EL (cell line): ENCODE measurements at places on chromosomes 1 and 21.

GRCh38 chr1:152048416-152049009 is 11.7 kb upstream of the S100A11 start:
- no peak for DNase-seq

DNA sequence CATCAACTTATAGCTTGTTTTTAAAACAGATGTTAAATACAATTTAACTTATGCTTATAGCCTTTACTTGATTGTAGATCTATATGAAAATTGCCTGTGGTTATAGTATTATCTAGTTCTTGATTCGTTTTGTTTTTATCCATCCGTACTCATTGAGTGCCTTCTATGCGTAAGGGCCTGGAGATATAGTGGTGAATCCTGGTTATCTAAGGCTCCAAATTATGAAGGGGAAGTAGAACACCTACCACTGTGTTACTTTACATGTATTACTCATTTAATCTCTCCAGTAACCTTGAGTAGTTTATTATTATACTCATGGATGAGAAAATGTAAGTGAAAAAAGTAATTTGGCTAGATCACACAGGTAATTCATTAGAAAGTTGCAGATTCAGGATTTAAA is 121.8 kb downstream of the OSBPL9 start:
- DNase-seq = no peak

- no peak for DNase-seq
Observed at GRCh38 chr1:20431176-20431460, 54.9 kb downstream of the CAMK2N1 start.

DNA sequence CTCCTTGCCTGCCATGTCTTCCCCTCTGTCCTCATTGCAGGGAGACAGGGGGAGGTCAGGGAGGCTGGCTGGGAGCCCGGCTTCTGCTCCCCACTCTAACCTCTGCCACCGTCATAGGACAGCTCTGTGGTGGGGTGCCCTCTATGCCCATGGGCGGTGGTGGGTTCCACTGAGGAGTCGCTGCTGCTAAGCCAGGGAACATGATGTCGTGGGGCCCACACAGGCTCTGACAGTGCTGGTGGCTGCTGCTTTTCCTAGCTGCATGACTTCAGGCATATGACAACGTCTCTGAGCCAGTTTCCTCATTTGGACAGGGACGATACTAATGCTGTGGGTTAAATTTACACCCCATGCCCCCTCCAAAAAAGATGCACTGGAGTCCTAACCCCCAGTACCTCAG is 14.7 kb downstream of the KCNA10 start:
- no peak for DNase-seq

DNA sequence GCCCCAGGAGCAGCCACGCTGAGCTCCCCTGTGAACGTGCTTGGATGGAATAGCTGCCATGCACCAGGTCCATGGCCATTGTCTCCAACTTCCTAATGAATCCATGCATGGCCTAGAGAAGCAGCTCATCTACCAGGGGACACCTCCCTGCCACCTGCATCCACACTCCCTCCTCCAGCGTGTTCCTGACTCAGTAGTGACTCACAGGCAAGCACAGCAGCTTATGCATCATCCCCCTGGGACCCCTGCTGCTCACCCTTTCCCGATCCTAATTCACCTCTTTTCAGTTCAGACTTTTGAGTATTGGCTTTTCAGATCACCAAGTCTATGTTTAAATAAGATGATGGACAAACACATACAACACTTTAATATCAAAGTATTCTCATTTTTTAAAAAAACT is 39.9 kb upstream of the TADA1 start:
- peak; percentile 28 for DNase-seq

GRCh38 chr1:64861611-64862010 is 104.7 kb downstream of the JAK1 start:
- peak; percentile 45 for DNase-seq

DNA sequence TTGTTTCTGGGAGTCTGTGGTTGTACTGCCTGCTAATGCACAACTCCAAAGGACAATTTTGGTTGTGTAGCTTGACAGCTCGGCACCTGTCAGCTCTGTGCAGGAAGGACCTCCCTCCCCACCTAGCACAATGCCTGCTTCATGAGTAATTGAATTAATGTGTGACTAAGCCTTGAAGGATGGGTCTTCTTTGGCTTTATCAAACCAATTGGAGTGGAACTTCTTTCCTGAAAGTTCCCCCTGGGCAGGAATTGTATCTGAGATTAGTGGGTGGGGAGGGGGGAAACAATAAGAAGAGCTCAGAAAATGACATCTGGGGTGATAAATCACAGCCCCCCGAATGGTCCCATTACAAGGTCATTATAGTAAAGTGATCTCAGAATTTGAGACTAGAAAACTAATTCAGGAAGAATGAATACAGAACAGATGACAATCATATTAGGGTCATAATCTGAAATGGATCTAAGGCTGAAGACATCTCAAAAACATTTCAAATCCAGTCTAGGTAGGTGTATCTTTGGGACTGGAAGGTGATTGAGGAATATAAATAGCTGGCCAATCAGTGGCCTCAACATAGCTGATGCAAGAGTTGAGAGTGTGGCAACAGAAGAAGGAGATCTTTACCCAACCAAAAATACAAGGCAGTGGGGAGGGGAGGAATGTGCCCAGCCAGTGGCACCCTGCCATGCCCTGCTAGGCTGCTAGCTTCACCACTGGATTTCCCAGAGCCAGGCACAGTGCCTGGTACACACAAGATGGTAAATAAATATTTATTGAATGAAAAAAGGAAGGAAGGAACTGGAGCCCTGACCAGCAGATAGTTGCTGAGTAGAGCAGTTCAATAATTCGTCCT is 10.1 kb upstream of the SESN2 start:
- DNase-seq = peak; percentile 78

DNA sequence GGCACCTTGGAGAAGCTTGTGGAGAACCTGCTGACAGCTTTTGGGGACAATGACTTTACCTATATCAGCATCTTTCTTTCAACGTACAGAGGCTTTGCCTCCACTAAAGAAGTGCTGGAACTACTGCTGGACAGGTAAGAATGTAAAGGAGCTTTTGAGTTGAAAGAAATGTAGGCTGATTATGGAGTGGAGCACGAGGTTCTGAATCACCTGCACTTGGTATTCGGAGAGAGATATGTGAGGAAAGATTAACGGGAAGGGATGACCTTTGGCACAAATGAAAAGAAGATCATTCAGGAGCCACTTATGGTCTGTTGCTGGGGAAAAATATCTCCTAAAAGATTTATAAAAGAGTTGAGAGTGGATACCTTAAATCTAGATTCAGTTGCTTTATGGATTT is 42.7 kb downstream of the RGL1 start:
- no peak for DNase-seq

DNA sequence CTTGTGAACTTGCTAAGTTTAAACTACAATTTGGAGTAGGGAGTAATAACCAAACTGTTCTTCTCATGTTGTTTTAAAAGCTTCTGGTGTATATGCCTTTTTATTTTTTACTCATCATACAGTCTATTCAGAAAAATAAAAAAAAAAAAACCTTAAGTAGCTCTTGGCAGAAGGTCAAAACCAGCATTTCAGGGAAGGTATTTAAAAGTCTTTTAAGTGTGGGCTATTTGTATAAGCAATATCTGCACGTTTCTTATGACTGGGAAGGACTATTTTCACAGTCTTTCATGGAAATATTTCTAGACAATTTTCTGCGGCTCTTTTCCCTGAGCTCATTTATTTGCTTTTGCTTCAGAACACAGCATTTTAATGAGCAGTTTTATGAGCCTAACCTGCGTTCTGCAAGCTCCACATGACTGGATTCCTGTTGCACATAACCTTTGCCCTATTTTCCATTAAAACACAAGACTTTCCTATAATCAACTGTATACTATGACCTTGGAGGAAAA is 60.9 kb upstream of the C1orf105 start:
- peak; percentile 70 for DNase-seq

DNA sequence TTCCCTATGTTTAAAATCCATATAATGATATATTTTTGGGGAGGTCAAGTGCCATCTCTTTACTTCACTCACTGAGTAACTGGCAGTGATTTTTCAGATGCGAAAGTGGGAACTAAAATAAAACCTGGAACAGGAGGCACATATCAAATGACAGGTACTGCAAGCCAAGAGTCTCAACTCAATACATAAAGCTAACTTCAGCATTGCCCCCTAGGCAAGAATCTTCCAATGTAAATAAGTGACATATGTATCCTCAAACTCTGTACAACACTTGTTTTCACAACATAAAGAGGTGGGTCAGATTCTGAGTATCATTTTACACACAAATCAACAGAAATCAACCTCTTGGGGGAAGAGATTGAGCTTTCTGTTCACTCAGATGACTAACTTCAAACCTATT is 18.1 kb downstream of the DCAF8 start:
- DNase-seq = no peak

DNA sequence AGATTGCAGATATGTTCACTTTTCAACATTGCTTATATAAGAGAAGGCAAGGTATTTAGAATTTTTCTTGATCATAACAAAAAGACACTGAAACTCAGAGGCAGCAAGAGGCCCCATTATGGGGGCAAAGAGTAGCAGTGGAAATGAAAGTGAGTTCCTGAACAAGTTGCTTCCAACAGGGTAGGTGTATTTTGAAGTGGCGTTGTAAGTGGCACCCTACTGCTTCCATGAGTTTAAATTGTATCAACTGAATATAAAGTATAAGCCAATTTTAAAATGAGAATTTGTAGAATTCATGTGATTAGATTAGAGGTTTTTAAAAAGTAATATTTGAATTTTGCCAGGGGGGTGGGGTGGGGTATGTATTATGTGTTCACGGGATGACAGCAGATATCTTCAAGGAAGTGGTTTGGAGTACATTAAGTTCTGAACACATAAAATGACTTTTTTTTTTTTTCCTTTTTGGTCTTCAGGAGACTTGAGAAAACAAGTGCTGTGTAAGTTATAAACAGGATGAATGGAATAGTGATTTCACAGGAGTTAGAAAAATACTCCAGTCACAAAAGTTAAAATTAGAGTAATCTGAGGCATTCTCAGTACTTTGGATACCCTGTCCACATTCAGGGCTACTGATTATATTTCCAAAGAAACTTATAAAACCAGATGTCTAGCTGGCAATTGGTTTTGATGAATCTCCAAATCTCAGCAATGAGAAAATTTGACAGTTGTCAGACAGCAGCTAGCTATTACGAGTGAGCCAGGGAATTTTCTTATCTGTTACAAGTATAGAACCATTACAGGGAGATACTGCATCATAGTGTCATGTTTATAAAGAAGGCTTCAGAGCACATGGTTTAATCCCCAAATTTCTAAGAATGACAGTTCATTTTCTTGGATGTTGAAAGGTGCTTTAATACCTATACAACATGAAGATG is 182.0 kb downstream of the ST6GALNAC3 start:
- no peak for DNase-seq

- no peak for DNase-seq
Observed at GRCh38 chr21:35222021-35222420, 172.9 kb upstream of the RUNX1 start.

GRCh38 chr1:156114919-156115513 is 505 bp downstream of the LMNA start:
- peak; percentile 35 for DNase-seq

- DNase-seq = no peak
Observed at GRCh38 chr21:45006536-45007095, 66.8 kb downstream of the SLX9 start.

DNA sequence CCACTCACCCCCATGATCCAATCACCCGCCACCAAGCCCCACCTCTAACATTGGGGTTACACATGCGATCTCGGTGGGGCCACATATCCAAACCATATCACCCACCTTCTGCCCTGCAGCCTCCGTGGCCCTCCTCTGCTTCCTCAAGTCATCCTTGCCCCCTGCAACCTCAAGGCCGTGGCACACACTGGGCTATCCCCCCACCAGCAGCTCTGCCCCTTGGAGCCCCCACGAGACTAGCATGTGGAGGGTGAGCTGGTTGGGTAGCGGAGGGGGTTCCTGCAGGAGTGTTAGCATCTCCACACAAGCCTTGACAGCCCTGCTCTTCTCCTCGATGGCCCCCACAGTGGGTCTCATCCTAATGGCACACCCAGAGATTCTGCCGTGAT is 100.8 kb downstream of the TOMM20 start:
- DNase-seq = no peak

- no peak for DNase-seq
Observed at GRCh38 chr1:184237588-184237987, 149.2 kb upstream of the C1orf21 start.

DNA sequence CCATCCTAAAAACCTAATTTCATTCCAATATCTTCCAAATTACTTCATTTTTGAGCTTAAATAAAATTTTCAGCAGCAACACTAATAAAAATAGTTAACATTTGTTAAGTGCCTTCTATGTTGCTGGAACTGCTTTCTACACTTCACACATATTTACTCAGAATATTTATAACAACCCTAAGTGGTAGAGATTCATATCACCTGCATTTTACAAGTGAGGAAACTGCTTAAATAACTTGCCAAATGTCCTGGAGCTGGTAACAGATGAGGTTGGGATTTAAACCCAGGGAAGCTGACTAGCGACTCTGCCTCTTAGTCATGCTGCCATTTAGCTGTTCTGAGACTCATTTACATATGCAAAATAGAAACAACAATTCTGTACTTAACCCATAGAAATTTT is 86.1 kb upstream of the PBX1 start:
- no peak for DNase-seq

- DNase-seq = no peak
Observed at GRCh38 chr1:9061252-9061960, 8.0 kb downstream of the SLC2A5 start.

DNA sequence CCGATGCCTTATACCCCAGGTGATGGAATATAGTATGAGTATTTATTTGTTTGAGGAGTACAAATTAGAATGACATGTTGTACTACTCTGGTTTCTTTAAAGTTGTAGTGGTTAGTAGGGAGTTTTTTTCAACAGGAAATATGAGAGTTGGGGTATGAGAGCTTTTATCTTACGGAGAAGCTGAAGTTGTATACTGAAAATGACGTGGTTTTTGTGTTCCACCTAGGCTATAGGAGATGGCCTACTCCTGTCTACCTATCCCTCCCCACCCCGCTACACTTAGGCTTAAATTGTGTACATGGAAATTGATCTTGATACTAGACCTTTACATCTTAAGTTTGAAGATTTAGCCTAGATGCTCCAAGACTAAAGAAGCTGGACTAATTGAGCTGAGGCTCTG is 6.8 kb upstream of the HAX1 start:
- DNase-seq = no peak

- DNase-seq = no peak
Observed at GRCh38 chr1:115173151-115173550, 83.8 kb upstream of the TSPAN2 start.

DNA sequence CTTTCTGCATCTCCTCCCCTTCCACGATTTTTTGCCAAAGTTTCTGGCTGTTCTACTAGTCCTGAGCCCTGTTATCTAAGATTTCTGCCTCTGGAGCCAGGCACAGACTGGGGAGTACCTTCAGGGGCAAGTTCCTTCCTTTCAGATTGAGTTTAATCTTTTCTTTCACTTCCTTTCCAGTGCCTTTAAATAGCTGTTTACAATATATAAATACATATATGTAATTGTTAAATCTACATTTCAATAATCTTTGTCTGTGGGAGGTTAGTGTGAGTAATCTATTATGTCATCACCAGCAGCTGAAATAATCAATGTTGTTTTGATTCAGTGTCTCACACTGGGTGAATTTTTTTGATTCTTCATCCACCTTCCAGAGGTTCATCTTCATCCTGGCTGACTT is 31.8 kb downstream of the DIPK1A start:
- DNase-seq = no peak
